Activated T-helper 2 cell treated with anti-CD3 and anti-CD28 coated beads, Interferon-gamma antibody, Interleukin-2, Interleukin-4, amounts not matched to agents 10 μg/mL and 5 μg/mL and 100 μg/mL, durations not matched to agents 14 hours and 24 hours and 36 hours (primary cell): ENCODE measurements at places on chromosomes 12 and 14.

DNA sequence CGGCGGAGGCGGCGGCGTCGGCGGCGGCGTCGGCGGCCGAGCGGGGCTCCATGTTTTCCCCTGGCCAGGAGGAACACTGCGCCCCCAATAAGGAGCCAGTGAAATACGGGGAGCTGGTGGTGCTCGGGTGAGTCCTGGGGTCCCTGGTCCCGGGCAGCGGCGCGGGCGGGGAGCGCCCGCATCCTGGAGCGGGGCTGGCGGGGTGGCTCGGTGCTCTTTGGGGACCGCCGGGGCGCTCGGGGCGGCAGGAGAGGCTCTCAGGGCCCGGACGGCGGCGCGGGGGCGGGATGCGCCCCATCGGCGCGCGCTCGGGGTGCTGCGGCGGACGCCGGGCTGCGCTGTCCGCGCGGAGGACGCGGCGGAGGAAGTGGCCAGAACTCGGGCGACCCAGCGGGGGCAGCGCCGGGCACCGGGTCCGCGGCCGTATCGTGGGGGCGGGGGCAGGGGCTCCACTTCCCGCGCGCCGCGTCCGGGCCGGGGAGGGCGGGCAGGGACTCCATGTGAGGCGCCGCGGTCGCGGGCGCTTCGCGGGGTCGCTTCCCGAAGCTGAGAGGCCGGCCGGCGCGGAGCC lies 485 bp downstream of the PELI2 start:
- peak; percentile 14 for DNase-seq

- DNase-seq: no peak
Measured at GRCh38 chr14:70144046-70144445, 44.7 kb downstream of the SLC8A3 start.

DNA sequence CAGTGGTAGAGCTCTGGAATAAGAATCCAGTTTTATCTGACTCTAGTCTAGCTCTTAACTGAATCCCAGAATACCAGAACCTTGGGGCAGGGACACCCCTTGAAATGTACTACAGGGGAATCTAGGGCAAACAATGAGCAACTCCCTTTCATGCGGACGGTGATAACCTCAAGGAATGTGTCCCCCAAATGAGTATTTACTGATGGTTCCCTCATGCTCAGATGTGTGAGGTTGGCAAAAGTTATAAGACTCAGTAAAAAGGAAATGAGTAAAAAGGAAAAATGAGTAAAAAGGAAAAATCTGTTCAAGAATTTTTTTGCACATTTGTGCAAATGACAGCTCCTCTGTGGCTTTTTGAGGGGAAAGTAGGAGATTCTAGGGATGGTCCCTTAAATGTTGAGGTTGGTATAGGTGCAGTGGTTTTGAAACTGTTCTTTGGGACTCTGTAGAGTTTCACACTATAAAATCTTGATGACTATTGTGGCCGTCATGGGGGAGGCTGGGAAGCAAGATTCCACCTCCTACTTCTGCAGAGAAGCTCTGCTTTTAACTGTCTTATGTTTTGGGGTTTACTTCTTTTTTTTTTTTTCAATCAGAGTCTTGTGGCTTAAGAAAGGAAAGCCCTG lies 58.6 kb downstream of the NRXN3 start:
- no peak for DNase-seq

- peak; percentile 82 for DNase-seq
Measured at GRCh38 chr14:24215495-24216344, at the start of gene MDP1. MDP1 (minus strand) TSS chr14:24216066; CDS start chr14:24215955, 111 bp downstream.

DNA sequence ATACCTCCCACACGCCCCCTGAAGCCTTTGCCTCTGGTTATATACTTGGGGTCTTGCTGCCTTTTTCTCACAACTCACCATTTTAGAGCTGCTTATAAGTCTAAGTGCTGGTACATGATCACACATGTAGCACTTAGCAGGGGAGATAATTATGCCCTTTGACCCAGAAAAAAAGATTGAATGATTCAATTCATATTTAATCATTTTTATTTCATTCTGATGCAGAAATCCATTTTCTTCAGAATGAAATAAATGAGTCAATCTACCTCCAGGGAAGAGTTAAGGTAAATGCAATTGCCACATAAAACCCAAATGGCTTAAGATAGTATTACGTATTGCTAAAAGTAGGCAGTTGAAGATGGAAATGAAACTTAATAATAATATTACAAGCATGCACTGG lies 414.6 kb upstream of the PRICKLE1 start:
- no peak for DNase-seq

DNA sequence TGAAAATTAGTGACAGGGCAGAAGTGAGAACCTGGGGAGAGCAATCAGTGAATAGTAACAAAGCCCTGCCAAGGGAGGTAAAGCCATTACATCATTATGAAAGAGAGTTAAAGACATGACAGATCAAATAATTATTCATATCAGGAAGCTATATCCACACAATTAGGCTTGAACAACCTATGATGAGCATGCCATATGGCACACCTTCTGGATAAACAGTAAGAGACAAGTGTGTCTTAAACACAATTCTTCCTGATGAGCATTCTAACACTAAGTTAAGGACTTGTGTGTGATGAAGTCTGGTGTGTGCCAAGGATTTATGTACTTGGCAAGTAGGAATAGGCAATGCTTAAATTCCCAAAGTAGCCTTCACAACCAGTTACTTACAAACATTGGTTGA lies 76.1 kb downstream of the GALNT4 start:
- DNase-seq: no peak

DNA sequence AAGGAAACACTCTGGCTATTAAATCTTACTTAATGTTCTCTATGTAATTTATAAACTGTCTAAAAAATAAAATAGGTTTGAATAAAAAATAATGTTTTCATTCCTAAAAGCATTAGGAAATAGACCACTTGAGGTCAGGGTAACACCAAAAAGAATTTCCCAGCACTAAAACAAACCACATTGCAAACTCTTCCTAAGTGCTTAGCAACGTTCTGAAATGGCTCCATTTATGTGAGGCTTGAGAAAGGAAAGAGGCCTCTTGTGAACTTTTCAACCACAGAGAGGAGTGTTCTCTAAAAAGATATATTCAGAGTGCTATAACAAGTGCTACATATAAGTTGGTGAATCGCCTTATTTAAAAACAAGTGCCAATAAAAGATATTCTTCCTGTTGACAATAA lies 42.7 kb downstream of the ALX1 start:
- no peak for DNase-seq

DNA sequence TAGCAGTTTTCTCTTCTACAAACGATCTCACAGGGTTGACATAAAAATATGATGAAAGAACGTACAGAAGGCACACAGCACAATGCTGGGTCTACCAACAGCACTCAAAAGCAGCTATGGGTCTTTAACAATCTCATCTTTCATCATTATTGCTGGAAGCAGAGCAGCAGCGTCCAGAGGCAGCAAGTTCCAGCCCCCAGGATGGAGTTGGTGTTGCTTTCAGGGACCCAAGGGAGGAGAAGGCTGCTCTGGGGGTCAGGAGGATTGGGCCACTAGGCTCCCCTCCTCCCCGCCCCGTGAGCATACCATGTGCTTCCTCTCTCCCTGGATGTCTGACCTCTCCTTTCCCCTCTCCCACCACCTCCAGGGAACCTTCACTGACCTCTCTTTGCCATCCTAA lies 13.3 kb downstream of the KCTD10 start:
- DNase-seq: no peak

GRCh38 chr12:67026487-67027246 lies 242.5 kb upstream of the CAND1 start:
- DNase-seq: no peak

GRCh38 chr12:12723681-12724420 lies 6.7 kb downstream of the CDKN1B start:
- peak; percentile 39 for DNase-seq

DNA sequence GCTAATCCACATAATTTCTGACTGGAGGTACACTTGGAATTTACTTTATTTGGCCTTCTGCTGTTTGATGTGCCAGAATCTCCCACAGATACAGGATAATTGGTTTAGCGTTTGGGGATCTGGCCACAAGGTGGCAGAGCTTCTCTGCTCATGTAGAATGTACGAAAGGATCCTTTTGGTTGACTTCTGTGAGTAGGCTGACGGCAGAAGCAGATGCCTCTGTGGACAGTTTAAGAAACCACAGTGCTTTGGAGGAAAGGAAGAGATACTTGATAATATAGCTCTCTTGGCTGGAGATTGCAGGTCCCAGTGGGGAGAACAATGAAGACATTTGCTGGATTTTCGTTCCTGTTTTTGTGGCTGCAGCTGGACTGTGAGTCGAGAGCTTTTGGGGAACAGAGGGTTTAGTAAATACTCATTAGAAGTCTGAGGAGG lies 75.3 kb upstream of the OR4E1 start:
- peak; percentile 37 for DNase-seq
